Heart right ventricle (tissue), 16 donors: ENCODE measurements at places on chromosomes 7 and 10. TPM values are rescaled to one million over a fixed set of nuclear protein-coding genes. Genes with fewer than 3 reads are reported as not detected.

SAMD9 gene
- 1.7 TPM for total RNA-seq

CTAGE8 gene
- total RNA-seq, result 0.21 TPM

CDHR3 gene
- 13.2 TPM for total RNA-seq

GRCh38 chr10:125158601-125159485 is 1.5 kb downstream of the CTBP2 start:
- peak; percentile 72 for DNase-seq

DNA sequence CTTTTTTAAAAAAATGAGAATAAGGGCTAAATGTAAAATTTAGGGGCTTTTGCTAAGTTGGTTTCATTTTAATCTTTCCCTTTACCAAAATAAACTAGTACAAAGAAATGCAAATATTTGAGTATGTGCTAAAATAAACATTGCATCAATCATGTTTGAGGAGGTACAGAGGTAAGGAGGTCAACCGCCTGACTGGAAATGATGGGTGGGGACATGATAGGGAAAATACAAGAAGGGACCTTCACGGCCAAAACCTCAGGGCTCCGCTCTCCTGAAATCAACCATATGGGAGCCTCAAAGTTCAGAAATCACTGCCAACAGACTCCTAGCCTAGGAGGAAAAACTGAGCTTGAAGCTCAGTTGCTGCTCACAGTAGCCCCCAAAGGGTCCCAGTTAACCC is 207.6 kb downstream of the AHR start:
- no peak for DNase-seq

DNA sequence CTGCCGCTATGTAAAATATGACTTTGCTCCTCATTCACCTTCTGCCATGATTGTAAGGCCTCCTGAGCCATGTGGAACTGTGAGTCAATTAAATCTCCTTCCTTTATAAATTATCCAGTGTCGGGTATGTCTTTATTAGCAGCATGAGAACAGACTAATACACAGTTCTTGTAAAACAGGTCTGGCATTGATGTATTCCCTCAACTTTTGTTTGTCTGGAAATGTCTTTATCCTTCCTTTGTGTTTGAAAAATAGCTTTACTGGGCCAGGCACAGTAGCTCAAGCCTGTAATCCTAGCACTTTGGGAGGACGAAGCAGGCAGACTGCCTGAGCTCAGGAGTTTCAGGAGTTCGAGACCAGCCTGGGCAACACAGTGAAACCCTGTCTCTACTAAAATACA is 14.5 kb downstream of the IPMK start:
- DNase-seq, result no peak

DNA sequence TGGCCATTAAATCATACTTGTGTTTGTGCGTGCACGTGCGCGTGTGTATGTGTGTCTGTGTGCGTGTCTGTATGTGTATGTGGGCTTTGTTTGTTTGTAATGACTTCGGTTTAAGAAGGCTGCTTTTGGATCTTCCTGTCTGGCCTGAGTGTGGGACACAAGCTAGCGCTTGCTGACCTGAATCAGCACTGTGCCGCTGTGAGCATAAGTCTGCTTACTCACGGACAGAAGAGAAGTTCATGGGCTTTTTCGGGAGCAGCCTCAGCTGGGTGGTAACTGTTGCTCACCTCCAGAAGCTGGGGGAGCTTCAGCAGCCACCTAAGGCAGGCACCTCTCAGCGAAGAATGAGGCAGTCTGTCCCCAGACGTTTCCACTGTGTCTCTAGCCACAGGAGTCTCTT is 56.1 kb upstream of the TRUB1 start:
- no peak for DNase-seq

- DNase-seq, result no peak
Measured at GRCh38 chr7:37408291-37409228, 40.1 kb downstream of the ELMO1 start.

DNA sequence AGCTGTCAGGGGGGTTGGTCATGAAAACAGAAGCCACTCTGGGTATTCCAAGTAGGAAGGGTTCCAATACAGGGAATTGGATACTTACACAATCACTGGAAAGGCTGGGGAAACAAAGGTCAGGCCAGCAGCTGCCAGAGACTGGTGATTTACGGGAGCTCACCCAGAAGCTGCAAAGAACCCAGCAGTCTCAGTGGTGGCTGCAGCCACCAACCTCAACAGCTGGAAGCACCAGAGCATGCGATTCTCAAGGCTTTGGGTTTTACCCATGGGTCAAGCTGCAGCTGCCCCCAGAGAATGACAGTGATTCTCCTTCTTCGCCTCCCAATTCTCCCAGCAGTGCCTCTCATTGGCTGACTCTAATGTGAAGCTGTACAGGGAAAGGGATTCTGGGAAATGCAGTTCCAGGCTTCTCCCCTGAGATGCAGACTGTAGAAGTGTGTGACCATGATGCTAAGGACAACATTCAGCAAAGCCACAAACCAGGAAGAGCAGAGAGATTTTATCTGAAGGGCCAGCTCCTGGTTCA is 107.2 kb upstream of the TCF7L2 start:
- no peak for DNase-seq

DNA sequence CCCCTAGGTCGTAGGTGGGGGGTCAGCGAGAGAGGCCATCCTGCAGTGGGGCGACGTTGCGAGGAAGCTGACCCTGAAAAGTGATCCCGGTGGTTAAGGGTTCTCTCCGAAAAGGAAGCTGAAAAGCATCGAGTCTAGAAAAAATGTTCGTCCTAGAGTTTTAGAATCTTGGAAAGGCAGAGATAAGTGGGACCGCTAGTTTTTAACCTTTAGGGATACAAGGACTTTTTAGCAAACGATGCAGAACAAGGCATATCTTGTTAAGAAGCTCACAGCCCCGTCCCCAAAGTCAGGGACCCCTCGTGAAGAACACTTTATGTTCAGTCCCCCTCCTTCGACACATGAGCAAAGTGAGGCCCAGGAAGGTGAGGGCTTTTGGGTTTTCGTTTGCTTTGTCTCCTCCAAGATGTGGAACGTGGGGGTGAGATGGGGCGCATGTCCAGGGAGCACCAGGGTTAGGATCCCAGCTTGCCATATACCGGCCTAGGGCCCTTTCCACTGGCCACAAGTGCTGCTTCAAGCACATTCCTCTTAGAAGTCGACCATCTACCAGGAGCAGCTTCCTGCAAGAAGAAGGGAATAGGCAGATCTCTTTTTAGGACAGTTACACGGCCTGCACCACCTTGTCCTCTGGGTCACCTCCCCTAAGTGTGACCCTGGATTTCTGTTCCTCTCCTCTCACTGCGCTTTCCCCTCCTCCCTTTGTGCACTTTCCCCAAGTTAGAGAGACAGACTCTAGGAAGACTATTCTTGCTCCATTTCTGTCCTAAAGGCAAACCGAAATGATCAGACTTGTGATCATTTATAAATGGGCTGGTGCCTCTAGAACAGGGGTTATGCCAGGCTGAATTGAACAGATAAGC is 969 bp downstream of the SLC35G1 start:
- DNase-seq, result no peak

DNA sequence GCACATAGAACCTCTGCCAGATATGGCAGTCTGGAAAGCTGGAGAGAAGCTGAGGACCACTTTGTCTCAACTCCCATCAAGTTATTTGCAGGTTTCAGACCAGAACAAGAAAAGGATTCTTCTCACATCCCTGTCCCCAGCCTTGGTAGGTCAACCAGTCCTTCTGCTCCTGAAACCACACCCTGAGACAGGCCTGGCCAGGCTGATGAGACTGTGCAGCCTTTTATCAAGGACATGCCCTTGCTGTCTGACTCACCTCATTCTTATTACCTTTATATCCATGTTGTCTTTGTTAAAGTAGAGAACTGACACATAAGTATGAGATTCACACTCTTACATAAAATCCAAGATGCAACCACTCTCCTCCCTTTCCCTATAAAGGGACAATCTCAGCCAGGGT is 354.9 kb downstream of the PLXNA4 start:
- no peak for DNase-seq

DNA sequence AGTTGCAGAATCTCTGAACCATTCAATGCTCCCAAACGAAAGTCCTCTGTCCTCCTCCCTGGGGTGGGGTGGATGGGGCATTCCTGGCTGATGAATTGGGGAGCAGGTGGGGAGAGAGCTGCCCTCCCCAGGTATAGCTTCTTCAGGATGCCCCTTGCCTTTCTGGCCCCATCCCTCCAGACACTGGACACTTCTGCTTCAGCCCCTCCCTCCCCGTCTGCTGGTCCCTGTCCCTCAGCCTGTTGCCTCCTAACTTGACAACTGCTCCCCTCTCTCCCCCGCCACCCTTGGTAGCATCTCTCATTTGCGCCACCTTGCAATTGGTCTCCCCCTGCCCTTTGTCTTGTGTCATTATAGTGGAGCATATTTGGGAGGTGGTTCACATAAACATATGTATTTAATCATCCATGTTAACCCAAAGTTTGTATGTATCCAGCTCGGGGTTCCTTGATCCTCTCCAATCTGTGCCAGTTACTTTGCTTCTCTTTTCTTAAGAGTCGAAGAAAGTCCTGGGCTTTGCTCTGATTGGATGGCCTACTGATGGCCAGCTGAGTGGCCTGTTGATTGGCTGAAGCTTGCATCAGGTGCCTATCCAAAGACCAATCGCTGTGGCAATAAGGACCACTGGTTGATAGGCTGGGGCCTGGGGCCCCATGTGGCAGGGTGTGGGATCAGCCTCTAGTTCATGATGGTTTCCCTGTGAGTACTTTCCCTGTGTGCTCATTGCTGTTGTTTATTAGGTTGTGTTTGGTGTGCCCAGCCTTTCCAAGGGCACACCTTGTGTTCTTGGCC is 4.0 kb upstream of the GCK start:
- no peak for DNase-seq

- no peak for DNase-seq
Measured at GRCh38 chr10:25493122-25493893, 318.5 kb downstream of the GPR158 start.
